ENCODE measurements at places on chromosomes 2 and 18.

DNA sequence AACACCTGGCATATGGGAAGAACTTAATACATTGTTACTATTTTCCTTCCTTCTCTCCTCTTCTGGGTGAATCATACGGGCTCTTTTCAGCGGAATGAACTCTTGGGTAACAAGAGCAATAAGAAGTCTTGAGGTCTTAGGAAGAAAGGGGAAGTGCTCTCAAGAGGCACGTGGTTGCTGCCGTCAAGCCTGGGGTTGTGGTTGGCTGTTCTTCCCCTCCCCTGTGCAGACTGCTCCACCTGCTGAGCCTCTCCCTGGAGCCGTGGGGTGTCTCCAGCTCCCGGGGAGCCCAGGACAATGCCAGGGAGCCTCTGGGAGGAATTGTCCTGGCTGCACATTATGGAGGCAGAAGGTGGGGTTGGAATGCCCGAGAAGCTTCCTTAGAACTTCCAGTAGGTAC lies 19.4 kb downstream of the TOGARAM2 start:
- DNase-seq: peak; percentile 59

- DNase-seq: no peak
Observed at GRCh38 chr2:143083636-143084035, 45.6 kb upstream of the ARHGAP15 start.

- DNase-seq: no peak
Observed at GRCh38 chr2:31078579-31079105, 59.6 kb downstream of the GALNT14 start.

DNA sequence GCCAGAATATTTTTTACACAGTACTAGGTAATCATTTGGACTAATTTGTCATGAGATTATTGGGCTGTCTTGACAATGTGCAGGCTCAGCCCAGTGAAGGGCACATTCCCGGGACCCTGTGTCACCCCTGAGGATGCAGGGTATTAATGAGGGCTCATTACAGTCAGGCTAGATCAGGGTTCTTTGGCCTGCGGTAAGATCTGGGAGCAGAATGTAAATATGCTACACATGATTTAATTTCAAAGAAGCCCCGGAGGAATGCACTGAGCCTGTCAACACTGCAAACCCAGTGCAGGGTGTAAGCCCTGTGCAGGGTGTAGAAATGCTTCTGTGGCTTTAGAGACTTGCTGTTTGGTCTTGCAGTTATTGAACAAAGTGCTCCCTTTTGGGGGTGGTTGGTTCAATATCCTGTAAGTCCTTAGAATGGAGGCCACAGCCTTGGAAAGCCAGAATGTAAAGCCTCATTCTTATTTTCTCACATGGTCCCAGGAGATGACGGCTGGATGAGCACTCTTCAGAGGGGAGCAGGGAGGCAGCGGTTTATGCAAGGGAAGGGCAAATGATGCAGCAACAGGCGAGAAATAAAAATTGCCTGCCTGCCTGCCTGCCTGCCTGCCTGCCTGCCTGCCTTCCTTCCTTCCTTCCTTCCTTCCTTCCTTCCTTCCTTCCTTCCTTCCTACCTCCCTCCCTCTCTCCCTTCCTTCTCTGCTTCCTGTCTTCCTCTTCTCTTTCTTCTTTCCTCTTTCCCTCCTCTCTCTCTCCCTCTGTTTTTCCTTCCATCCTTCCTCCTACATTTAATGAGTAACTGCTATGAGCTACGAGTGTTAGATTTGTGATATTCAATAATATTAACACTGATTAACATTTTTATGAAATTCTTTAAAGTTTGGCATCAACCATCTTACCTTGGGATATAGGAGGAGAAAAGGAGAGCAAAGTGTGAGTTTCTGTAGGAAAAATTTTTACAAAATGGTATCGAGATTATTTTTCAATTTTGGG lies 148.8 kb downstream of the VAPA start:
- no peak for DNase-seq

GRCh38 chr2:237020090-237020489 lies 65.6 kb upstream of the COPS8 start:
- no peak for DNase-seq

GRCh38 chr18:21040466-21040865 lies 71.1 kb downstream of the ROCK1 start:
- no peak for DNase-seq

- no peak for DNase-seq
Observed at GRCh38 chr2:162300266-162300665, 18.2 kb downstream of the IFIH1 start.

GRCh38 chr2:170996316-170996715 lies 67.3 kb downstream of the GORASP2 start:
- no peak for DNase-seq

- DNase-seq: no peak
Observed at GRCh38 chr18:668260-668659, 10.8 kb downstream of the TYMS start.

DNA sequence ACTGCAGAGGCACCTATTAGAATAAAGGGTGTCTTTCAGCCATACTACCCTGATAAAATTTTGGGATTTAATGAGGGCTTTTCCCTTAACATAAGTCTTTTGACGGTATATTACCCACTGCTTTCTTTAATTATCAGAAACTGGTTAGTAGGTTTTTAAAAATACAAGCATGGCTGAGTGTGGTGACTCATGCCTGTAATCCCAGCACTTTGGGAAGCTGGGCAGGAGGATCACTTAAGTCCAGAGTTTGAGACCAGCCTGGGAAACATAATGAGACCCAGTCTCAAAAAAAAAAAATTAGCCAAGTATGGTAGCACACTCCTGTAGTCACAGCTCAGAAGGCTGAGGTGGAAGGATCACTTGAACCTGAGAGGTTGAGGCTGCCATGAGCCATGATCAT lies 16.1 kb downstream of the CPSF3 start:
- no peak for DNase-seq

- no peak for DNase-seq
Observed at GRCh38 chr2:182166406-182166805, 180.8 kb downstream of the PPP1R1C start.

GRCh38 chr18:79485788-79486355 lies 90.1 kb downstream of the NFATC1 start:
- no peak for DNase-seq

DNA sequence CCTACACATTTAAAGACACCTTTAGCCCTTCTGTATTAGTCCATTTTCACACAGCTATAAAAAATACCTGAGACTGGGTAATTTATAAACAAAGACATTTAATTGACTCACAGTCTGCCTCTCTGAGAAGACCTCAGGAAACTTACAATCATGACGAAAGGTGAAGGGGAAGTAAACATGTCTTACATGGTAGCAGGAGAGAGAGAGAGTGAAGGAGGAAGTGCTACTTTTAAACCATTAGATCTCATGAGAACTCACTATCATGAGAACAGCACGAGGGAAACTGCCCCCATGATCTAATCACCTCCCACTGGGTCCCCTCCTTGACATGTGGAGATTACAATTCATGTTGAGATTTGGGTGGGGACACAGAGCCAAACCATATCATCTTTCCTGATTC lies 946.6 kb downstream of the SLC4A3 start:
- no peak for DNase-seq

DNA sequence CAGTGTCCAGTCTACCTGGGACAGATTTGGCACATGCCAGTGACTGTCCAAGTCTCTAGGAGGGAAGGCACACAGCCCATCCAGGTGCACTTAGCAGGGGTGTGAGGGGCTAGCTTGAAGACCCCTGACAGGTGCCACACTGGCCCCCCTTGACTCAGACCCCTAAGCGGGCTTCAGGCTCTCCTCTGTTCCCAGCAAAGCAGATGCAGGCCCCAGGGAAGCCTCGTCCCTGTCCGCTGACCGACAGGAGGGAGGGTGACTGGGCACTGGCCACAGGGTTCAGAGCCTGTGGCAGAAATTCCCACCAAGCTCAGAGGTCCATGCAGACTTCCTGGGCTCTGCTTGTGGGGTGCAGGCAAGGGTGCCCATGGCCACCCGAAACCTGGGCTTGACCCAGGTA lies 239.8 kb upstream of the MYT1L start:
- no peak for DNase-seq

GRCh38 chr18:3447068-3447894 lies 2.7 kb upstream of the TGIF1 start:
- no peak for DNase-seq

- DNase-seq: no peak
Observed at GRCh38 chr2:229927817-229928321, 5.6 kb downstream of the FBXO36 start.

GRCh38 chr2:203673933-203674332 lies 32.5 kb upstream of the CD28 start:
- DNase-seq: no peak

GRCh38 chr2:153308466-153308865 lies 170.1 kb downstream of the RPRM start:
- no peak for DNase-seq

GRCh38 chr2:84946204-84947009 lies 24.6 kb upstream of the KCMF1 start:
- DNase-seq: peak; percentile 48

- no peak for DNase-seq
Observed at GRCh38 chr2:217222309-217222910, 362.5 kb upstream of the TNP1 start.

- no peak for DNase-seq
Observed at GRCh38 chr2:24337890-24338289, 22.4 kb downstream of the ITSN2 start.

DNA sequence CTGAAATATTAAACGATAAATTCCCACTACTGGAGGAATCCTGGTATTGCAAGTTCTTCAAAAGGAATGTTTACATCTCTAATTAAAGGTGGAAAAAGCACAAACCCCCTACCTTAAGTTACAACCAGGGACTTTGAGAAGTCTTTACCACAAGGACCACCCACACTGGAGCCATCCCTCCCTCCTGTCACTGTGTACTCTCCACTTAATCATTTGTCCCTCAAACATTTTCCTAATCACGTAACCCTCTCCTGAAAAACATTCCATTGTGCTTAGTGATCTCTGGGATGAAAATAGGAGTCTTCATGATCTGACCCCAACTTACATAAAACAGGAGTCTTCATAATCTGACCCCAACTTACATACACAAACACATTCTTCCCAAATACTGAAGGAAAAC lies 85.7 kb downstream of the SUCLG1 start:
- DNase-seq: no peak

DNA sequence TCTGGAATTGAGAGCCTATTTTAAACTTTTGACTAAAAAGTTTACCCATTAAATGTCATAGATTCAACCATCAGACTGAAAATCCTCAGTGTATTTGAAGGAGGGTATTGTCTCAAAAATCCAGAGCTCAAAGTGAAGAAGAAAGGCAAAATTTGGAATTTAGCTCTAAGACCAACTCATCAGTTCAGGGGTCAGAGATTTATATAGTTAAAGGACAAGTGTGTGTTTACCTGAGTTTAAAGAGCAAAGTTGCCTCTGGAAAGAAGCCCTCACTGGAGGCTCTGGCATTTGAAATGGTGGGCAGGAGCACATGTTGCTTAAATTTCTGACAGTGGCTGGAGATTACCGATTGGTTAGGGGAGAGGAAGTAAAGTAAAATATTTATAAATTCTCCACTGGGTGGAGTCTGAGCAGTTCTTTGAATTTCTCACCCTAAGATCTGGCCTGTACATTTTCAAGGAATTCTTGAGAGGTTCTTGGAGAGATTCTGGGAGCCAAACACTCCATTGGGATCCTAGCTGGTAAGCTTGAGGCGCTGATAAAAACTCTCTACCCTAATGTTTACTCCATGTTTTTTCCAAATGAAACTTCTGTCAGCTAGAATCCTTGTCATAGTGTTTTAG lies at the start of gene KYNU:
Gene KYNU, plus strand, starts transcription at position 449 of the 623 bp plus-strand sequence. CDS start 7,704 bp downstream, outside the sequence.
- peak; percentile 44 for DNase-seq

- no peak for DNase-seq
Observed at GRCh38 chr18:56495884-56496283, 142.5 kb downstream of the TXNL1 start.

GRCh38 chr2:159946326-159946999 lies 116.0 kb downstream of the PLA2R1 start:
- DNase-seq: no peak

DNA sequence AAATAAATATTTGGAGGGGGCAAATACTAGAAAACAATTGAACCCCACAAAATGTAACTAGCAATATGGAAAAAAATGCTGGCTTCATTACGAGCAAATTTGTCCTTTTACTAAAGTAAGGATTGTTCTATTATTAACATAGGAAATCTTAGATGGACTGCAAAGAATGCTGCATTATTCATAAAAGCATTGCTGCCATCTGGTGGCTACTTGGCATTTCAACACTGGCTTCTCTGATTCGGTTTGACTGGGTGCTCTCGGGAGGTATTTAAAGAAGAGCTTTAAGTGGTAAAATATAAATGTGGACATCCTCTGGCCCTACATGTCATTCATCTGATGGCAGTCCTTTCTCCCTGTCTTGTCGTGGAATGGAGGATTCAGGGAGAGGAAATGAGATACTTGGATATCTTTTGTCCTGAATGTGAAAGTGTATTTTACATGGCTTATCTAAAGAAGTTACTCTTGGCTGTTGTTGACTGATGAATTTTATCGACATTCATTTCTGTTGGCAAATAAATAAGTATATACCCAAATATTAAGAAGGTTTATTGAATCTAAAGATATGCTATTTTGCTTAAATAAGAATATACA lies 130.2 kb downstream of the ARHGAP15 start:
- DNase-seq: peak; percentile 33

GRCh38 chr2:33209976-33210375 lies 263.2 kb downstream of the LTBP1 start:
- no peak for DNase-seq

DNA sequence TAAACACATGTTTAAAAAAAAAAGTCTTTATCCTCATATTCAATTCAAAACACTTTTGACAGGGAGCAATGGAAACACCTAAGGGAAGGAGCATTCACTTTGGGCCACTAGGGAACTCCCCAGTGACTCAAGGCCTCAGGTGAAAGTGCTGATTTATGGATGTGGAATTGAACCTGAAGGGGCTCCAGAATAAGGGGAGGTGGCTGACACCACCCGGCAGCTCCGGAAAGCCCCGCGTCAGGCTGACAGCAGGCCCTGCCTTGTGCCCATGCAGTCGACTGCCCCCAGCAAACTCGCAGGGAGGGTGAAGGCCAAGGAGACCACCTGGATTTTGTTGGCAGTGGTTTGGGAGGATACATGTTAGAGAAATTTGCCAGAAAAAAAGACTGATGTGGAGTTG lies 275.3 kb upstream of the NCKAP5 start:
- no peak for DNase-seq

DNA sequence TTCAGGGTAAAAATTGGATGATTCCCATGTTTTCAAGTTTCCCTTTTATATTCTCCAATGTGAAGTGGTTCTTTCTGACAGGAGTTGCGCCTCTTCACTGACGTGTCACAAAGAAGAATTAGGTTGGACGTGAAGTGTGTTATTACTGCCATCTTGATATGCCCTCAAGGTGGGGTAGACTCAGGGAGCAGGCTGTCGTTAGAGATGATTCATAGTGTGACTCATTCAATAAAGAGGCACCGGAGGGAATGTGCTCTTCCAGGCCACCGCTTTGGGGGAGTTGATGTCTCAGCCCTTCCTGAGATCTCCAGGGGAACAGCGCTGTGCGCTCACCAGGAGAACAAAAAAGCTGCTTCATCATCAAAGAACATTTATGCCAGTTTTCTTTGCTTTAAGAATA lies 3.6 kb upstream of the DGKD start:
- no peak for DNase-seq

- DNase-seq: no peak
Observed at GRCh38 chr2:197137231-197137630, 173.3 kb downstream of the ANKRD44 start.

GRCh38 chr2:51243892-51244535 lies 212.1 kb upstream of the NRXN1 start:
- DNase-seq: no peak
